ENCODE measurements at places on chromosomes 4 and X.

DNA sequence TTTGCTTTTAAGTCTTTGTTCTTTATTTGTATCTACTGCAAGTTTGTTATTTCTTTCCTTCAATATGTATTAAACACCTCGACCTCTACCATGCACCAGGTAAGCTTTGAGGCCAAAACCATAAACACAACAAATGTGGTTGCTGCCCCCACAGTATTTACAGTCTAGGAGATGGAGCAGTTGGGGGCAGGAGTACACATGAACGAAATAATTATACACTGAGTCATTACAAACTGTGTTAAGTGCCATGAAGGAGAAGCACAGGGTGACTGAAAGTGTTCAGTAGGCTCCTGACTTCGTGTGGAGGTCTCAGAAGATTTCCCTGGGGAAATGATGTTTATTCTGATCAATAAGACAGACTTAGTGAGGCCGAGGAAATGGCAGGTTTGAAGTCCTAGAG, 30.3 kb downstream of the SLC25A43 start:
- DNase-seq, result no peak

- DNase-seq, result no peak
These were observed 130.0 kb upstream of the MAP9 start for GRCh38 chr4:155506745-155507144.

GRCh38 chrX:48752498-48752897, 9.0 kb upstream of the GLOD5 start:
- DNase-seq, result no peak

DNA sequence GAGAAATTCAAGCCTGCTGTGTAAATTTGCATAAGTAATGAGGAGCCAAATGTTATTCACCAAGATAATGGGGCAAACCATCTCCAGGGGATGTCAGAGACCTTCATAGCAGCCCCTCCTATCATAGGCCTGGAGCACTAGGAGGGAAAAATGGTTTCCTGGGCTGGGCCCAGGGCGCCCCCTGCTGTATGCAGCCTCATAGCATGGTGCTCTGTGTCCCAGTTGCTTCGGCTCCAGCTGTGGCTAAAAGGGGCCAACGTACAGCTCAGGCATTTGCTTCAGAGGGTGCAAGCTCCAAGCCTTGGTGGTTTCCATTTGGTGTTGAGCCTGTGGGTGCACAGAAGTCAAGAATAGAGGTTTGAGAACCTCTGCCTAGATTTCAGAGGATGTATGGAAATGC, 859.3 kb downstream of the RPA4 start:
- DNase-seq, result no peak

DNA sequence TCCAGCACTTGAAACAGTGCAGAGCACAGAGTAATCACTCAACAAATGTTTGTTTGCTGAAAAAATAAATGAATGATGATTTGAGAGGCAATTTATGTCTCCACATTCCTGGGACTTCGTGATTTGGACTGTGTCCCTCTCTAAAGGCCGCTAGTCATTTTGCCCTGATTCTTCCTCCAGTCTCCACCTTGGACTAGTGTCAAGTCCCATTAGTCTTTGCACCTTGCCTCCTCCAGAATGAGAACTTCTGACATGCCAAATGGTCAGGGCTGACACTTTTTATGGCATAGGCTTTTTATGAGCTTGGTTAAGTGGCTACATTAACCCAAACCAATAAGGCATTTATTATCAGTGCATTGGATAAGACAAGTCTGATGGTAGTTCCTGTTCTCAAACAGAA, 65.1 kb upstream of the POF1B start:
- DNase-seq, result no peak

GRCh38 chr4:47882228-47882627, 32.2 kb downstream of the NFXL1 start:
- no peak for DNase-seq

DNA sequence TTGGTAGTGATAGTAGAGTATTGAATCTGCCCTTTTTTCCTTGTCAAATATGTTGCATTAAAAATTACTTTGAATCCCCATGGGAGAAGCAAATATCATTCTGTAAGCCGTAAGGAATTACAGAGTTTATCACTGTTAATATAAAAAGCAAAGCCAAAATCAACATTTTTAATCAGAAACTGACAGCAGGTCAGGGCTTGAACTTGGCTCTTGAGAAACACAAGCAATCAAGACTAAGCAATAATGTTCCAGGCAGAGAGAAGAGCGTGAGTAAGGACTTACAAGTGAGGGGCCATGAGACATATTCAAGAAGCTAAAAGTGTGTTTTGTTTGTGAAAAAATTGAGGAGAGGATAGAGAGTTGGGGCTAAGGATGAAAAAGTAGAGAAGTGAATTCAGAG, 68.2 kb downstream of the ARHGAP6 start:
- no peak for DNase-seq

GRCh38 chr4:95272797-95273196, 276.0 kb downstream of the UNC5C start:
- DNase-seq, result no peak

GRCh38 chr4:15149234-15149838, 147.1 kb downstream of the CPEB2 start:
- DNase-seq, result no peak

DNA sequence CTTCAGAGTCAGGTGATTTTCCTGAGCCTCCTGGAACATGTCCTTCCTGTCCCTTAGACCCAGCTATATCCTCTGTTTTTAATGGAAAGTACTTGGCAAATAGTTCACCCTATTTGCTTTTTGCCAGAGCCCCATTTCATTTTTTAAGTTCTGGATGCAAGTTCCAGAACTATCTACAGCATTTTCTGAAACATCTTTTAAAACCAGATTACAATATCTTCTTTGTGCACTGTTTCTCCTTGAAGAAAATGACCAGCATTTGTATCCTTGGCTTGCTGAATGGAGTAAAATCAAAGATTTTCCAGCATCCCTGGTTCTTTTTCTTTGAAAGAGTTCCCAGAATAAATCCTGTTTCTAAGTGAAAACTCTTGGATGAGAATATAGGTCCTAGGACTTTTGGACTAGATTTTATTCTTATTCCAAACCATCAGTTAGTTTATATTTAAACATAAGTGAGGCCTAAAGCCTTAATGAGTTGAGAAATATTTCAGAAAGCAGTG, 224.3 kb downstream of the ANK2 start:
- DNase-seq, result no peak

GRCh38 chr4:188619456-188620149, 480.4 kb downstream of the TRIML1 start:
- no peak for DNase-seq

DNA sequence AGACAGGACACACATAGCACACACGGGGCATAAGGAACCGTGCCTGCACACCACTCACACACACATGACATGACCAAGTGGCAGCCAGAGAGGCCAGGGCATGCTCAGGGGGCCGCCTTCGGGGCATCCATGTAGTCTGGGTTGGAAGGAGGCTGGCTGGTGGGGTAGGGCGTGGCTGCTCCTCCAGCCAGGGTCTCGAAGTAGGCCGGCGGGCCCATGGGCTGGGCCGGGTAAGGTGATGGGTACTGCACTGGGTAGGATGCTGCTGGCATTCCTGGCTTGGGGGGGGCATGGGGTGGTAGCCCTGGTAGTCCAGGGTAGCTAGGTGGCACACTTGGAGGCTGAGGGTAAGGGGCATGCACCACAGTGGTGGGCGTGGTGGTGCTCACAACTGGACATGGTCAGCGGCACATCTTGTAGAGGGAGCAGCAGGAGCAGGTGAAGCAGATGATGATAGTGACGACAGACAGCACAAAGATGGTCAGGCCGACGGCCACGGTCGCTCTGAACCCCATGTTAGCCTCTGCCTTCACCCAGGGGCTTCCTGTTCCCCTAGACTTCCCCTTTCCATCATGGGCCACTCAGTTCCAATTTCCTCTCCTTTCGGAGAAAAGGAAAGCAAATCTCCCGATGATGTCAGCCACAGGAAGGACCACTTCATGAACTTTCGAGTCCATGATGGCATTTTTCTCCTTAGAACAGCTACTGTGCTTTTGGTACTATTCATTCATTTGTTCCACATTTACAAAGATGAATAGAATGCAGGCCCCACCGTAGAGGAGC, 10.9 kb upstream of the DDX3X start:
- DNase-seq, result no peak

DNA sequence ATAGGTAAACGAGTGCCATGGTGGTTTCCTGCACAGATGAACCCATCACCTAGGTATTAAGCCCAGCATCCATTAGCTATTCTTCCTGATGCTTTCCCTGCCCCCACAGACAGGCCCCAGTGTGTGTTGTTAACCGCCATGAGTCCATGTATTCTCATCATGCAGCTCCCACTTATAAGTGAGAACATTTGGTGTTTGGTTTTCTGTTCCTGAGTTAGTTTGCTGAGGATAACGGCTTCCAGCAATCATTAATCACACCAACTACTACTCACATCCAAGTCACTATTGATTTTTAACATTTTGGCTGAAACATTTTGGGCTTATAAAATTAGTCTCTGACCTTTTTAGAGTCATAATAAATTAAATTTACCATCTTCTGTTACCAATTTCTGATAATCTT, 205.3 kb downstream of the SPOCK3 start:
- no peak for DNase-seq

DNA sequence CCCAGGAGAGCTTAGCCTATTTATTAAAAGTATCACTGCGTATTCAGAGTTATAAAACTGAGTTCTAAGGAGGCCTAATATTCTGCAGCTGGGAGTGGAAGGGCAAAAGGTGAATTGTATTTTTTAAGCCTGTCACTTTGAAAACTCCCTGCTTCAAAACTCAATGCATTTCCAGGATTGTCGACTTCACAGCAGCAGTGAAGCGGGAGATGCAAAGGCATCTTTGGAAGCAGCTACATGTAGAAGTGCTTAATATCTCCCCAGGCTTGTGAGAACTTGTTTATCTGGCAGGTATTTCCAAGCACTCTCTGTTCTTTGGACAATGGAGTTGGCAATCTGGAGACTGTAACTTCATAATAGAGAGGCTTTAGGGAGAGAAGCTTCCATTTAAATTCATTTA, 717.5 kb upstream of the SLIT2 start:
- DNase-seq, result no peak

DNA sequence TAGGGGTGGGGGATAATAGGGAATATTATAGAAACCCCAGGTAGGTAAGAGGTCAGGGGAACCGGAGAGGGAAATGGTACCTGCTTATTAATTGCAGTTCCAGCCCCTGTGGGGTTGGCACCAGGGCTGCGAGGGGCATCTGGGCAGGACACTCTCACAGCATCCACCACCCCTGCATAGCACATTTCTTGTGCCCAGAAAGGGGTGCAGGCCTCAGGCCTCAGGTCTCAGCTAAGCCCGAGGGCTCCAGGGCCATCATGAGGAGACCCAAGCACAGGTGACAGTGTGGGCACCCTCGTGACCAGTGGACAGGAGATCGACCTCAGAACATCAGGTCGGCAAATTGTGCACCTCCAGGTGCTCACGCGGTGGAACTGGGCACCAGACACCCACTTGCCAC, 164.7 kb downstream of the EVC2 start:
- DNase-seq, result no peak

- DNase-seq, result no peak
These were observed 62.2 kb downstream of the RTL5 start for GRCh38 chrX:72069350-72070160.

GRCh38 chr4:139454111-139455045, at the start of gene RAB33B:
Gene RAB33B, plus strand, starts transcription at chr4:139454121. Its CDS starts 75 bp downstream, at chr4:139454196.
- DNase-seq, result peak; percentile 95

DNA sequence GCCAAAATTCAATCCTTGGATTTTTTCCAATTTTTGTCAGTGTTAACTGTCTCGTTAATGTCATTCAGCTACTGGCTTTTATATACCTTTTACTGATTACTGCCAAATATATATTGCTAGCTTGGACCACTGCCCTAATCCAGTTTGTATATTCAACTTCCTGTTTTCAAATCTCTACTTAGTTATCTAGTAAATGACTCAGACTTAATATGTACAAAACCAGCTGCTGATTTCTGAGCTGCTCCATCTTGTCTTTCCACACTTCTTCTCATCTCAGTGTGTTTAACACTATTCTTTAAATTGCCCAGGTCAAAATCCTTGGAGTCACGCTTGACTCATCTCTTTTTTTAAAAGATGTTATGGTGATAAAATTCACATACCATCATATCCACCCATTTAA, 1196.7 kb downstream of the RAPGEF2 start:
- DNase-seq, result no peak

- DNase-seq, result no peak
These were observed 50.9 kb downstream of the CEP44 start for GRCh38 chr4:174334628-174335027.

DNA sequence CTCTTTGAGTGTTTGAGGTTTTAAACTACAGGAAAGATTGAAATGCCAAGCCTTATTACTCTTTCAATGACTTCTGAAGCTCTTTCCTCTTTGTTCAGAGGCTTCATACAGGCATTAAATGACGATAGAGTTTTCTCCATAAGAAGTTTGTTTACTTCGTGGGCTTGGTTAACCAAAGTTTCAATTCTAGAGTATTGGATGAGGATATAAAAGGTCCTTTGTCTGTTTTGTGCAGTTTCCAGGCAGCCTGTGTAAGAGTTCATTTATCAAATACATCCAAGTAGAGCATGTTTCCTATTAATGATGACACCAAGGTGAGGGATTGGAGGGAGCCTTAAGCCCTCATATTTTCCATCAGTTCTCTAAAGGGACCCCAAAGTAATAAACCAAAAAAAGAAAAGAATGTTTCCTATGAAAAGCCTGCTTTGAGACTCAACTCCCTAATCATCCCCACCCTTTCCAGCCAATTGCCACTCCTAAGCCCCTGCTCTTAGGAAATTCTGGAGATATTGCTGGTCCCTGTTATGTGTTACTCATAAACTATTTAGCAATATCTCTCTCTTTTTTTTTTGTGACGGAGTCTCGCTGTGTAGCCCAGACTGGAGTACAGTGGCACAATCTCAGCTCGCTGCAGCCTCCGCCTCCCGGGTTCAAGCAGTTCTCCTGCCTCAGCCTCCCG, 106.2 kb upstream of the IL13RA1 start:
- DNase-seq, result no peak

- no peak for DNase-seq
These were observed 782.2 kb upstream of the LCORL start for GRCh38 chr4:18803781-18804180.

- no peak for DNase-seq
These were observed 1.0 kb downstream of the SLBP start for GRCh38 chr4:1711055-1711570.

DNA sequence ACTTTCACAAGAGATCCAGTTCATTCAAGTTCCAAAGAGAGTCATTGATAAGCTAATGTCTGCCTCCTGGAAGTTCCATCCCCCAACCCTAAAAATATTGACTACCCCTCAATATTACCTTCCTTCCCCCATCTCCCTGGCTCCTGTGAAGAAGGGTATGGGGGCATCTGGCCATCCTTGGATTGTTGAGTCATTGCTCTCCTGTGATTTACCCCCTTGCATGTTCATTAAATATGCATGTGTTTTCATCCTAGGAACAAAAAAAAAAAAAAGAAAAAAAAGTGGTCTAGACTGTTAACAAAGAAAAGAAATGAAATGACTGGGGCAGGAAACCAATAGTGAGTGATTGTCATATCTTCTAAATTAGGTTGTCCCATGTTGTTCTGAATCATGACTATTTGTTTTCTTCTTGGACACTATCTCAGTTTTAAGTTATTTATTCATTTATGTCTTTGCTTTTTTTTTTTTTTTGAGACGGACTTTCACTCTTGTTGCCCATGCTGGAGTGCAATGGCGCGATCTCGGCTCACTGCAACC, 51.9 kb upstream of the HUWE1 start:
- no peak for DNase-seq
